ENCODE measurements at places on chromosomes 4 and X.

GRCh38 chr4:141643557-141643956 is 7.2 kb downstream of the IL15 start:
- no peaks in the 10 kb centered on the region for H3K36me3 ChIP-seq
- H3K4me1 ChIP-seq: peaks cover 13% of the 10 kb centered on the region
- no peak for DNase-seq
- no peak overlapping the region for H3K27ac ChIP-seq
- no peak overlapping the region for H3K4me3 ChIP-seq
- no peaks in the 10 kb centered on the region for H3K27me3 ChIP-seq

DNA sequence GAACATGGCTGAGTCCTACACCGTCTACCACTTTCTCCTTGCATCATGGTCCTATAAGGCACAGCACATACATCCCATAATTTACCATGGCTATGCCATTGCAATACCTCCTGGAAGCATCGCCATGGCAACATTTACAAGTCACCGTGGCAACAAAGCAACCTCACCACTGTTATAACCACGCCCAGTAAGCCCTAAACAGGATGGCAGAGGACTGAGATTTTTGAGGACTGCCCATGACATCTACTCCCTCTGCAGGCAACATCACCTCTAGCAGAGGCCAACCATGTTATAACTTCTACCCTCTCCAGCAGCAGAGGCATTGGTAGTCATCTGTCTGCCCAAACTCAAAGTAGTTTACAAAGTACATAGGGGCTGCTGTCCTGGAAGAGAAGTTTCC is 29.7 kb downstream of the BCOR start:
- no peak overlapping the region for H3K4me3 ChIP-seq
- no peaks in the 10 kb centered on the region for H3K27me3 ChIP-seq
- DNase-seq: no peak
- no peak overlapping the region for H3K27ac ChIP-seq
- no peaks in the 10 kb centered on the region for H3K36me3 ChIP-seq

- no peak for DNase-seq
- H3K27me3 ChIP-seq: no peaks in the 10 kb centered on the region
- H3K36me3 ChIP-seq: no peaks in the 10 kb centered on the region
Measured at GRCh38 chrX:7985568-7985967, 58.4 kb upstream of the PNPLA4 start.

DNA sequence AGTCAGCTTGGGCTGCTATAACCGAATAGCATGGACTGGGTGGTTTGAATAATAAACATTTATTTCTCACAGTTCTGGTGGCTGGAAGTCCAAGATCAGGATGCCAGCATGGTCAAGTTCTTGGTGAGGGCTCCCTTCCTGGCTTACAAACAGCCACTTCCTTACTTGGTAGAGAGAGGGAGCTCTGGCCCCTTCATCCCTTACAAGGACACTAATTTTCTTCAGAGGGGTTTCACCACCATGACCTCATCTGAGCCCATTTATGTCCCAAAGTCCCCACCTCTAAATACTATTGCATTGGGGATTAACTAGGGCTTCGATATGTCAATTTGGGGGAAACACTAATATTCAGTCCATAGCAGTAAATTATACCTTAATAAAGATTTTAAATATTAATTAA is 61.8 kb downstream of the CLNK start:
- no peaks in the 10 kb centered on the region for H3K27me3 ChIP-seq
- no peaks in the 10 kb centered on the region for H3K4me1 ChIP-seq
- H3K4me3 ChIP-seq: no peak overlapping the region
- H3K36me3 ChIP-seq: no peaks in the 10 kb centered on the region
- no peak overlapping the region for H3K27ac ChIP-seq

GRCh38 chr4:70371987-70372386 is 10.9 kb upstream of the SMR3B start:
- H3K27ac ChIP-seq: no peak overlapping the region
- DNase-seq: no peak
- H3K4me3 ChIP-seq: no peak overlapping the region
- H3K36me3 ChIP-seq: no peaks in the 10 kb centered on the region

DNA sequence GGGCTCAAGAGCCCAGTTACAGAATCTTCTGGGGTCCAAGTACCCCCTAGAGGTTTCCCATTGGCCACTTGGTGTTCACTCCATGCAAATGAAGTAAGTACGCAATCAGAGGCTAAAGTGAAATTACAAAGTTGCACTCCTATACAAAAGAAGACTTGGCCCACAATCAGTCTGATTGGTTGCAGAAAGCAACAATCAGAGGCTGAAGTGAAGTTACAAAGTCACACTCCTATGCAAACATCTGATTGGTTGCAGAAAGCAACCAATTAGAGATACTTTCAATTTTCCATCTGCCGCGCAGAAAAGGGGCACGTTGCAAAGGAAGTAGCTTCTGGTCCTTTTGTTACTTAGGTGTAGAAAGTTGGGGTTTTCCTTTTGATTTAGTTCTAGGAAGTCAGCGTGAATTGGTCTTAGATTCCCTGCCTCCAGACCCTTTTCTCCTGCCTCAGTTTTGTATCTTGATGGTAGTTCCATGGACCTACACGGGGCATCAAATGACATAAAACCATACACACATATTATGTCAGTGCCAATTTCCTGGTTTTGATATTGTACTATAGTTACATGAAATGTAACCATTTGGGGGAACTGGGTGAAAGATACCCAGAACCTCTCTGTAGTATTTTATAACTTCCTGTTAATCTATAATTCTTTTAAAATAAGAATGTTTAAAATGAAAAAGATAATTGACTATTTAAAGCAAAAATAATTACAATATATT is 12.4 kb upstream of the PIN4 start:
- DNase-seq: peak; percentile 88
- peak overlapping the region; percentile 45 for H3K4me3 ChIP-seq
- no peaks in the 10 kb centered on the region for H3K4me1 ChIP-seq
- H3K36me3 ChIP-seq: no peaks in the 10 kb centered on the region

Data from MM.1S (cell line).